ENCODE measurements at places on chromosomes 16 and 17. TPM values are rescaled to one million over a fixed set of nuclear protein-coding genes. Genes with fewer than 3 reads are reported as not detected.

RASL10B gene
- total RNA-seq: 1.1 TPM

SYNGR3 gene
- 0.33 TPM for total RNA-seq

CPNE2 gene
- total RNA-seq: 28.4 TPM

SLC5A10 gene
- total RNA-seq: not detected

COTL1 gene
- 66.0 TPM for total RNA-seq

IL32 gene
- total RNA-seq: 65.4 TPM

CD79B gene
- 5.1 TPM for total RNA-seq

AANAT gene
- not detected for total RNA-seq

CD300LB gene
- total RNA-seq: 0.23 TPM

PPY gene
- not detected for total RNA-seq

OR4D1 gene
- not detected for total RNA-seq

NOD2 gene
- total RNA-seq: 4.5 TPM

ZDHHC1 gene
- 11.3 TPM for total RNA-seq

SKAP1 gene
- 1.5 TPM for total RNA-seq

QPRT gene
- 7.4 TPM for total RNA-seq

CHST4 gene
- not detected for total RNA-seq

ITGAL gene
- 8.5 TPM for total RNA-seq

CACNA1G gene
- 4.4 TPM for total RNA-seq

NPIPA8 gene
- total RNA-seq: 0.43 TPM

MYH13 gene
- total RNA-seq: not detected

RAB37 gene
- 1.1 TPM for total RNA-seq

SSTR5 gene
- not detected for total RNA-seq

C1QL1 gene
- 0.19 TPM for total RNA-seq

KRT39 gene
- total RNA-seq: not detected

GINS2 gene
- total RNA-seq: 0.19 TPM

KCNJ12 gene
- 6.9 TPM for total RNA-seq

ITGAX gene
- total RNA-seq: 15.2 TPM

NGFR gene
- total RNA-seq: 35.7 TPM

SNN gene
- total RNA-seq: 17.9 TPM
